ENCODE measurements at places on chromosomes 13 and 19.

GRCh38 chr13:77390391-77390790, 63.5 kb upstream of the MYCBP2 start:
- DNase-seq: no peak

GRCh38 chr19:42762789-42763188, 2.7 kb downstream of the PSG8 start:
- DNase-seq: no peak

- no peak for DNase-seq
Observed at GRCh38 chr19:18946918-18947317, 5.9 kb upstream of the HOMER3 start.

DNA sequence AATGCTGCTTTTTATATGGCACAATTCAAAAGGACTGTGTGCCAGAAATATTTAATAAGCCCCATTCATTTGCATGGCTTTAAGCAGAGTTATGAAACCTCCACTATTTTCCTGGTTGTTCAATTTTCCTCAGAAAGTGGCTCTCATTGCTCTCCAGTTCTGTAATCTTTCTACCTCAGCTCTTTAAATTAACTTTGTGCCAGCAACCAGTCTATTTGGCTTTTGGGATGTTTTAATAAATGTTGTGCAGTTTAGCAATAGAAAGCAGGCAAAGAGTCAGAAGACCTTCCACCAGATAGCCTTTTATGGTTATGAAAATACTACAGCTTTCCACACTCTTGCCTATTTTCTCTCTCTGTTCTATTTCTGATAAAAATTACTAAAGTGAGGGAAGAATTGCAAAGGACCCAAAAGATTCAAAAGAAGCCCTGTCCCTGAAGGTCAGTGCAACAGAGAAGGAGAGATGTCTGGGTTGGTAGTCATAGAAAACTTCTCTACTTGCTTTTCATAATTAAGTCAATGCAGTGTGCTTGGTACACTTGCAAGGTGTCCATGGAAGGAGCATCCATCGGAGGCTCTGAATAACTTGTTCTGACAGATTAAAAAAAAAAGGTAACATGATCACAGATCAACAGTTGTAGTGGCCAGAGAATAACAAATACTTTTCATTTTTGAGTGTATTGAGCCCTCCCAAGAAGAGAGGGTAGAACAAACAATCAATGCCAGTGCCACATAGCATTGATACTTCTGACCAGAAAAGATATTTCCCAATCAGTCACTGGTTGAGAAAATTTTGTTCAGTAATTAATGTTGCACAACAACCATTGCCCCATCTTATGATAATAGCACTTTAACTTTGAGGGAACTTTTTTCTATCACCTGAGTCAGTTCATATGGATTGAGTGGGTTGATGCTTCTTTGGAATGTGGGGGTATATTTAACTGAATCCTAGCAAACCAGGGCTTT, 48.4 kb upstream of the SPRY2 start:
- DNase-seq: no peak

DNA sequence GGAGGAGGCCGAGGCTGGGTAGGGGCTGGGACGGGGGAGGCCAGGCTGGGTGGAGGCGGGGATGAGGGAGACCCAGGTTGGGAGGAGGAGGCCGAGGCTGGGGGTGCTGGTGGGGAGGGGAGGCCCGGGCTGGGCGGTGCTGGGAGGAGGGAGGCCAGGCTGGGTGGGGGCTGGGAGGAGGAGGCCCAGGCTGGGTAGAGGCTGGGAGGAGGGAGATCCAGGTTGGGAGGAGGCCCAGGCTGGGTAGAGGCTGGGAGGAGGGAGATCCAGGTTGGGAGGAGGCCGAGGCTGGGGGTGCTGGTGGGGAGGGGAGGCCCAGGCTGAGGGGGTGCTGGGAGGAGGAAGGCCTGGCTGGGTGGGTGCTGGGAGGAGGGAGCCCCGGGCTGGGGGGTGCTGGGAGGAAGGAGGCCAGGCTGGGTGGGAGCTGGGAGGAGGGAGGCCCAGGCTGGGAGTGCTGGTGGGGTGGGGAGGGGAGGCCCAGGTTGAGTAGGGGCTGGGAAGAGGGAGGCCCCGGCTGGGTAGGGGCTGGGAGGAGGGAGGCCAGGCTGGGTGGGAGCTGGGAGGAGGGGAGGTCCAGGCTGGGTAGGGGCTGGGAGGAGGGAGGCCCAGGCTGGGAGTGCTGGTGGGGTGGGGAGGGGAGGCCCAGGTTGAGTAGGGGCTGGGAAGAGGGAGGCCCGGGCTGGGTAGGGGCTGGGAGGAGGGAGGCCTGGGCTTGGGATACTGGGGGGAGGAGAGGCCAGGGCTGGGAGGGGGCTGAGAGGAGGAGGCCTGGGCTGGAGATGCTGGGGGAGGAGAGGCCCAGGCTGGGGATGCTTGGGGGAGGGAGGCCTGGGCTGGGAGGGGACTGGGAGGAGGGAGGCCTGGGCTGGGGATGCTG, 10.7 kb downstream of the TPGS1 start:
- DNase-seq: no peak

DNA sequence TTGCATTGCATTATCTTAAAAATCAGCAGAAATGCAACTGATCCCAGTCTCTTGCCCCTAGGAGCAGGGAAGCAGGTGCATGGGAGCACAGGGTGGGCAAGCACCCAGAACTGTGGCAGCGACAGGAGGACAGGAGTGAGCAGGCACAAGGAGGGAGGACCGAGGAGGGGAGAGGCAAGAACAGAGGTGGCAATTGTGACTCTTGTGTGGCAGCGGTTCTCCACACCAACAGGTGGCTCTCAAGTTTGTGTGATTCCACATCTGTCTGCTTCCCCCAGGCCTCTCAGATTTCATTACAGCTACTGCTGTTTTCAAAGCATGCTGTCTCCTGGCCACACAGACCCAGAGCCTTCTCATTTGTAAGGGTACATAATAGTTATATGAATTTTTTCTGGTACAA, 108.5 kb downstream of the STK24 start:
- no peak for DNase-seq

- DNase-seq: no peak
Observed at GRCh38 chr19:15280048-15280725, 47.9 kb upstream of the EPHX3 start.

DNA sequence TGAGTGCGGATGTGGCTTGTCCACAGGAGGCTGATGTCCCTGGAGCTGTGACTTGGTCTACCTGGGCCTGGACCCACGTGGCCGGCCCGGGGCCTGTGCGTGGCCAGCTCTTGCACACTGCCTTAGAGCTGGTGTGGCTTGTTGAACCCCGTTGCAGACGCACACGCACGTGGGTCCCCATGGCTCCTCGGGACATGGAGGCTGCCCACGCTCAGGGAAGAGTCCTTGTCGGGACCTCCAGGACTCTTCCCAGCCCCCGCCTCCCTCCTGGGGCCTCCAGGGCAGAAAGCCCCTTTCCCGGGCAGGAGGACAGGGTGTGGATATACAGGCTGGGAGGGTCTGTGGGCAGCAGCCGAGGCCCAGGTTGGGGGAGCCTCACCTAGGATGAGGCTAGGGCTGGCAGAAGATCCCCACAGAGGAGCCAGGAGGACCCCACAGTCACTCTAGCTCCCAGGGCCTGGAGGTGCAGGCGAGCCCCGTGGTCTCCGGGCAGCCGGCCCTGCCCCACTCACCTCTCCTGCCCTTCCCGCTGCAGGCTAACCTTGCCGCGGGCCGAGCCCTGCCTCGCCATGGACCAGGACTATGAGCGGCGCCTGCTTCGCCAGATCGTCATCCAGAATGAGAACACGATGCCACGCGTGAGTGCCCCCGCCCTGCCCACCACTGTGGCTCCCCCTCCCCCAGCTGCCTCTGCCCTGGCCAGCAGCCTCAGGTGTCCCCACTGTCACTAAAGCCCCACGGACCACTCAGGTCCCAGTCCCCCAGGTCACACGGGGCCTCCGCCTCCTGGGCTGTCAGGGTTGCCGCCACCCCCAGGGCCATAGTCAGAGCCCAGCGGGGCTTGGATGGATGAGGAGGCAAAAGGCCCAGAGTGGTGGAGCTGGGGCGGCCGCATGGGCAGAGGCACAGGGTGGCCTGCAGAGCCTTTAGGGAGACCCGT, 16.3 kb upstream of the TEKTIP1 start:
- DNase-seq: no peak

GRCh38 chr13:79987761-79988160, 353.2 kb downstream of the SPRY2 start:
- no peak for DNase-seq

- DNase-seq: no peak
Observed at GRCh38 chr19:38514812-38515633, 81.5 kb downstream of the RYR1 start.

DNA sequence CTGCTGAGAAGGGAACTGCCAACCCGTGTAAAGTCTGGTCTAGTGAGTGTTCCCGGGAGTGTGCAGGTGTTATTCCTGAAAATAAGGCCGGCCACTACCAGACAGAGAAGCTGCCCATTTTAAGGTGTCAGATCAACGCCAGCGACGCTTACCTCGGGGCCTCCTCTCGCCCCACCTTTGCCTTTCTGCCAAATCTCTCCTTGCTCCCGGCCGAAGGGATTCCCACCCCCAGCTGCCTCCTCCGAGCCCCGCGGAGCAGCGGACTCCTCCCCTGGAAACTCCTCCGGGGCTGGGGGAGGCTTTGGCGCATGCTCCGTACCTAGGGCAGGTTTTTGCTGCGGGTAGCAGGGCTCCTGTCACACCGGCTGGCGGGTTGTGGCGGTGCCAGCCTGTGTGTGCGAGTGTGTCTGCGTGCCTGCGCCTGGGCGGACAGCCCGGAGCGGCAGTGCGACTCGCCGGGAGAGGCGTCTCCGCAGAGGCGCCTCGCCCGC, at the start of gene HS6ST3:
HS6ST3 (plus strand) TSS at position 359 of the 491 bp plus-strand sequence.
- DNase-seq: no peak

DNA sequence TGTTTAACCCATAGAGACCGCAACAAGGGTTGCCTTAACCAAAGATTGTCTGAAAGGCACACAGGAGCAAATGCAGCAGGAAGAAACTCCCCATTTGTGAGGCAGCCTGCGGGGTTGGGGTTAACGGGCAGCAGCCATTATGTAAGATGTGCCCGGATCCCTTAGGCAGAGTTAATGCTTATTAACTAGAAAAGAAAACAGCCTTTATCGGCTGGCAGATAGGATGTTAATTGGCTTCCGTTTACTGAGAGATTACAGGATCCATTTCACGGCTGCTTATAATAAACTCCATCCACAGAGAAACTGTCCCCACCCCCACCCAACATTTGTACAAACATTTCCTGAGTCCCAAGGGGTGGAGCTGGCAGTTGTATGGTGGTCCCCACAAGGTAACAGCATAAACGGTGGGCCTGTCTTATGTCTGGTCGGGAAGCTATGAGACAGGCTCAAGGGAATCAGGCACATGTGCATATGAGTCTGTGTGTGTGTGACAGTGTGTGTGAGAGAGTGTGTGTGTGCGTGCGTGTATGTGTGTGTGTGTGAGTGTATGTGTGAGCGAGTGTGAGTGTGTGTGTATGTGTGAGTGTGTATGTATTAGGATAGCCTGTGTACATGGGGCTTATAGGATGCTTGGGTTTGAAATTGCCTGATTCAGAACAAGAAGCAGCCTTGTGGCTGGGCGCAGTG, 10.5 kb downstream of the SLC25A42 start:
- no peak for DNase-seq

DNA sequence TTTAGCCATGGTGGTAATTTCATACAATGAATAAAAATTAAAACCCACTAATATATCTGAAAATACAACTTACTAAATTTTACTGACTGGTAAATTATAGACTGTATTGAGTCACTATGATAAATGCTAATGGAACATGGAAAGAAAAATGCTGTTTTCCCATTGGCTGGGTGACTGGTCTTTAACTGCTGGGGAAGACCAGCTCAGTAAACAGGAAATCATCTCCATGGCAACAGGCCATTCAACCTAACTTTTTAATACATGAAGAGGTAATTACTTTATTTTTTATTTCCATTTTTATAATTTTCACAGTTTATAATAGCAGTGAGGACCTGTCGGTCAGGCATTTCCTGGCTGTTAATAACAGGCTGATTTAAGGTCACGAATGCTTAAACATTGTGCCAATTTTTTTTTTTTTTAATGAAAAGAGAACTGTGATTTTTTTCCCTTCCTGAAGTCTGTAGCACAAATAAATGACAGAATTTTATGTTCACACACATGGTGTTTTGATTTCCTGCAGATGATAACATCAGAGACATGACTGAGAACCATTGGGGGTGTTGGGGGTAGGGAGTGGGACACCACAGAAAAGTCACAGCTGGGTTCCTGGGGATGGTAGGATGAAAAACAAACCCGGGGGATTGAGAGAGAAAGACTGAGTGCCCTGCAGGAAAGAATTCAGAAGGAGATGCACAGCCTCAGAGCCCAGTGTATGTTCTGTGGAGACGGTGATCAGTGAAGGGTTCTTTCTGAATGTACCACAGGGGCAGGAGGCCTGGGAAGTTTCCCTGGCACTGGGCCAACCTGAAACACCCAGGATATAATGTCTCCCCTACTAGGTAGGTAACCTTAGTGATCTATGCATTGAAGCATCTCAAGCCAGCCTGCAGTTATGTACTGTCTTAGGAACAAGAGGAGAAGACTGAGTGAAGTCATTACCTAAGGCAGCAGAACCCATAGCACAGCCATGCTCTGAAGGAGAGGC, 297.1 kb downstream of the COG6 start:
- DNase-seq: no peak

DNA sequence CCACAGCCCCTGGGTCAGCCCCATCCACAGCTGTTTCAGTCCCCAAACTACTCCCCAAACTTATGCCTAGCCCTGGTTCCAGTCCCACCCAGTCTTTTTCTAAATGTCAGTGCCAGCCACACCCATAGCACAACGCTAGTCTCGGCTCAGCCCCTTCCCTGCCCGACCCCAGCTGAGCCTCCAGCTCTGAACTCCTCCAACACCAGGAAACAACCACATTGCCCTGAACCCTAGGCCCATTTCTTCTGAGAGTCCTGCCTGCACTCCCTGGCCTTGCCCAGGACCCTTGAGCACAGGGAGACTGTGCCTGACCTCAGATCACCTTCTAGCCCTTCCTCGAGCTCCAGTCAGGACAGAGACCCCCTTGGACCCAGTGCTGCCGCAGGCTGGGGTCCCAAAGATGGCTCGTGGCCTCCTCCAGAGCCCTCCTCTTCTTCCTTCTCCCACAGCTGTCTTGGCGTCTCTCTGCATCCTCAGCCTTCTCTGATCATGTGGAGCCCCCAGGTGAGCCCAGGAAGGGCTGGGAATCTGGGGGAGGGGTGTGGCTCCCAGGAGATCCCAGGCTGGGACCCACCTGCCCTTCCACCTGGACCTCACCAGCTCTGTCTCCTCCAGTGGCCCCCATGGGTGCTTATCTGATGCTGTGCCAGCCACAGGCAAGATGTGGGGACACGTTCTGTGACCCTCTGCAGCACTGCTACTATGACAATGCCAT, 33.0 kb upstream of the IGFL1 start:
- DNase-seq: no peak
